ENCODE measurements at places on chromosomes 1 and 21. TPM values are rescaled to one million over a fixed set of nuclear protein-coding genes. Genes with fewer than 3 reads are reported as not detected.
A peak's percentile ranks its signal among the peaks of the same experiment; 100 is the strongest.

The RAP1GAP gene
- total RNA-seq = 0.20 TPM

The SPRR3 gene
- total RNA-seq = not detected

The PIAS3 gene
- total RNA-seq = 50.1 TPM

The BSND gene
- not detected for total RNA-seq

The WNT2B gene
- total RNA-seq = 3.6 TPM

The NTRK1 gene
- total RNA-seq = not detected

The FCGR1A gene
- total RNA-seq = not detected

- no peak overlapping the region for H3K4me3 ChIP-seq
- H3K36me3 ChIP-seq = no peaks in the 10 kb centered on the region
- no peaks in the 10 kb centered on the region for H3K4me1 ChIP-seq
Observed at GRCh38 chr1:190436615-190437014, 41.0 kb downstream of the BRINP3 start.

- H3K36me3 ChIP-seq = no peaks in the 10 kb centered on the region
- DNase-seq = no peak
- no peaks in the 10 kb centered on the region for H3K27me3 ChIP-seq
- H3K27ac ChIP-seq = no peak overlapping the region
- H3K4me3 ChIP-seq = no peak overlapping the region
- H3K4me1 ChIP-seq = no peaks in the 10 kb centered on the region
Observed at GRCh38 chr1:92184632-92185031, 33.1 kb upstream of the C1orf146 start.

- no peaks in the 10 kb centered on the region for H3K27me3 ChIP-seq
- no peaks in the 10 kb centered on the region for H3K4me1 ChIP-seq
- no peak overlapping the region for H3K27ac ChIP-seq
- no peak for DNase-seq
Observed at GRCh38 chr1:190140644-190141043, 337.0 kb downstream of the BRINP3 start.

DNA sequence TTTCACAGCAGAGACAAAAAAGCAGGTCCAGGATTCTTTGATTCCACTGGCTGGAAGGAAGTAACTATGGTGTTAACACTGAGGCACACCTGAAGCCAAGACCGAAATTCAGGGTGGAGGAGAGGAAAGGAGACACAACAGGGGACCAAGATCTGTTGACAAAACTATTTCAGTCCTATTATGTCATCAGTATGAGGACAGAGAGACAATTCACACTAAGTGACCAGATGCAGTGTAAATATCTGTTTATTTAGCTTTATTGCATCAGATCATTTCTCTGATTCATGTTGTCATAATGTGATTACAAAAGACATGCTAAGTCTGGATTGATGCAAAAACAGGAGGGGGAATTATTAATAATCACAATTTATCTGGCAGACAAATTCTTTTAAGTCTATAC lies 118.8 kb downstream of the SIPA1L2 start:
- DNase-seq = no peak
- H3K27me3 ChIP-seq = no peaks in the 10 kb centered on the region
- no peaks in the 10 kb centered on the region for H3K4me1 ChIP-seq
- H3K27ac ChIP-seq = no peak overlapping the region
- no peak overlapping the region for H3K4me3 ChIP-seq
- no peaks in the 10 kb centered on the region for H3K36me3 ChIP-seq

DNA sequence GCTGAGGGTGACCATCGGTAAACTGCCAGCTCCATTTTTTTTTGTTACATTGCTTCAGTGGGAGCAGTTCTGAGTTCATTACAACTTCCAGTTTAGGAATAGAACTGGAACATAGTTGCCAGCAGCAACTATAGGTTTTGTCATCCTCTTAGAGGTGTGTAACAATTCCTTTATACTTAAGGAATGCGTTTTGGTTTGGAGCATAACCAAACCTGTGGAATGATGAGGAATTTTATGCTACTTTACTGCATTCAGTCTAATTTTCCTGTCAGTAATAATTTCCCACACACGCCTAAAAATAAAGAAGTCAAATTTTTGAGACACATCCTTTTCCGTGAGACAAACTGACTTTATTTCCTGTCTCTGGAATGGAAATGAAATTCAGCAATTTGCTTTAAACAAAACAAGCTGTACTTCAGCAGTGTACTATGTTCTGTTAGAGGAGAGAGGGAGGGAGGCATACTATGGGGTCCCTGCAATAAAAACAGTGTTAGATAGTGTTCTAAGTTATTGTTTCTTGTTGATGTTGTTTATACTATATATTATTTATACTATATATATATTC lies 4.8 kb upstream of the AMPD1 start:
- H3K36me3 ChIP-seq = no peaks in the 10 kb centered on the region
- H3K4me1 ChIP-seq = no peaks in the 10 kb centered on the region
- H3K27me3 ChIP-seq = peaks cover 10% of the 10 kb centered on the region
- H3K4me3 ChIP-seq = no peak overlapping the region
- no peak overlapping the region for H3K27ac ChIP-seq
- no peak for DNase-seq

DNA sequence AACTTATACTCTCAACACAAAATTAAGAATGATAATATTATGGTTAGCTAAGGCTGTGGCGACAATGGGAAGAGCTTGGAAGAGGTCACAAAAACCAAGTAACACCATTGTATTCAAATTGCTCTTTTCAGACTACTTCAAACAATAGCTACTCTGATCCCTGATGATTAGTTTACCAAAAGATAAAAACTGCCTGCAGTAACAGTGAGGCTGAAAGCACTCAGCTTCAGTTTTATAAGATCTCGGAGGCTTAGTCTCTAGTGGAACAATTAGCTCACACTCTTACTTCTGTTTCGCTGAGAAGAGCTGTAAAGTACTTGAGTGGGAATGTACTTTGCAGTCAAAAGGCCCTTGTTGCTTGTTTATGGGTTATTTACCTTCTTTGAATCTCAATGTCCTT lies 278.5 kb downstream of the LRRC7 start:
- no peaks in the 10 kb centered on the region for H3K4me1 ChIP-seq
- H3K27ac ChIP-seq = no peak overlapping the region
- peak; percentile 22 for DNase-seq
- no peaks in the 10 kb centered on the region for H3K27me3 ChIP-seq
- H3K36me3 ChIP-seq = no peaks in the 10 kb centered on the region

DNA sequence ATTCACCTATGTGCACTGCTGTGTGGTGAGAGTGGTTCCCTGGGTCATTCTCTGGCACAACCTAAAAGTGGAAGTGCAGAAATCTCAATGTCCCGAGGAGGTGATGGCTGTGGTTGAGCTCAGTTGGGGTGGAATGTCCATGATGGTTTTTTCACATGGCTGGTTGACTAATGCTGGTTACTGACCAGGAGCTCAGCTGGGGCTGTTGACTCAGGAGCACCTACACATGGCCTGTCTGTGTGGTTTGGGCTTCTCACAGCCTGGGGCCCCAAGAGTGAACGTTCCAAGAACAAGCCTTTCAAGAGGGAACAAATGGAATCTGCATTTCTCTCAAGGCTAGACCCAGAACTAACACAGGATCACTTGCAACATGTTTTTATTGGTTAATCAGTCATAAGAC lies 6.4 kb upstream of the KANK4 start:
- no peak overlapping the region for H3K27ac ChIP-seq
- H3K4me1 ChIP-seq = no peaks in the 10 kb centered on the region
- H3K36me3 ChIP-seq = no peaks in the 10 kb centered on the region
- DNase-seq = no peak
- no peaks in the 10 kb centered on the region for H3K27me3 ChIP-seq

DNA sequence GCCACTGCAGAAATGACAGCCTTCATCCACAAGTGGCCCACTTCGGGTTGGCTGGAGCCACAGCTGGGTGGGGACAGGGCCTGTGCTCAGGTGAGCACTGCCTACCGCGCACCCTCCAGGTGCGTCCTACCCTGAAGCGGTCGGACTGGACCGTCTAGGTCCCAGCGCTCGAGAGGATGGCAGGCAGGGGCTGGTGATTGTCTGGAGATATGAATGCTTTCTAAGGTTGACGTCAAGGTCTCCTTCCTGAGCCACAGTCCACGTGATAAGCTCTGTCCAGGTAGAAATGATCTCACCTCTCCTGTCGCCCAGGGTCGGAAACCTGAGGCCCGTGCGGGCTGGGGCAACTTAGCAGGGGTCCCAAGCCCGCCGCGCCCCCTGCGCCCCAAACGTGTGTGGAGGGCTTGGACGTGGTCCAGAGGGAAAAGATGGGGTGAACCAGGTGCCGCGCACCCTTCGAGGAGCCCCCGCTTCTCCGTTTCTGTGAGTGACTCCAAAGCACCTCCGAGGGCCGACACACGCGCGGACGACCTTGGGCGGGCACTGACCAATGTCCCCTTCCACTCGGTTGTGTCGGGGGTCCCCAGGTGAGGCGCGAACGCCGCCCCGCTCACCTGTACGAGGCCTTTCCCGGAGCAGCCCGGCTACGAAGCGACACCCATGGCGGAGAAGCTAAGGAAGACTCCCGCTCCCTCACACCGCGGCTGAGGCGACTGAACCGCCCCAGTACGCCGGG lies 853 bp upstream of the DOP1B start:
- H3K4me3 ChIP-seq = peak overlapping the region; percentile 62
- H3K4me1 ChIP-seq = peaks cover 12% of the 10 kb centered on the region
- H3K27ac ChIP-seq = no peak overlapping the region

DNA sequence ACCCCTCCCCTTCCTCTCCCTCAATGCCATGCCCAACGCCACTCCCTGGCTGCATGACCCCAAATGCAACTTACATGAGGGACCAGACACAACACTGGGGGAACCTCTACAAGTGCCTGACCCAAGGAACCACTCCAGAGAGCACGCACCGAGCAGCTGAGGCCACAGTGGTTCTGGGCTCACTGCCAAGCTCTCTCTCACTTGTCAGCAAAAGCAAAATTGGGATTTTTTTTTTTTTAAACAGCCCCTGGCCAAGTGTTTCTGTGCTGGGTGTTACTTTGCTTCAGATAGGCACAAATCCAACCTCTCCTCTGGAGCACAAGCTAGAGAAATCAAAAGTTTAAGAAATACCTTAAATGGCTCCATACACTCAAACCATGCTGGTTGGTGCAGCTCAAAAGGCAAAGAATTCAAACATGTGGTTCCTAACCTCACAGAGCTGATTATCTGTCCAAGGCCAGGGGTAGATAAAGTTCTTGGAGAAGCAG lies 363.0 kb downstream of the SETD4 start:
- H3K4me3 ChIP-seq = no peak overlapping the region
- peaks cover 30% of the 10 kb centered on the region for H3K27me3 ChIP-seq
- H3K27ac ChIP-seq = no peak overlapping the region
- H3K4me1 ChIP-seq = no peaks in the 10 kb centered on the region
- no peak for DNase-seq

DNA sequence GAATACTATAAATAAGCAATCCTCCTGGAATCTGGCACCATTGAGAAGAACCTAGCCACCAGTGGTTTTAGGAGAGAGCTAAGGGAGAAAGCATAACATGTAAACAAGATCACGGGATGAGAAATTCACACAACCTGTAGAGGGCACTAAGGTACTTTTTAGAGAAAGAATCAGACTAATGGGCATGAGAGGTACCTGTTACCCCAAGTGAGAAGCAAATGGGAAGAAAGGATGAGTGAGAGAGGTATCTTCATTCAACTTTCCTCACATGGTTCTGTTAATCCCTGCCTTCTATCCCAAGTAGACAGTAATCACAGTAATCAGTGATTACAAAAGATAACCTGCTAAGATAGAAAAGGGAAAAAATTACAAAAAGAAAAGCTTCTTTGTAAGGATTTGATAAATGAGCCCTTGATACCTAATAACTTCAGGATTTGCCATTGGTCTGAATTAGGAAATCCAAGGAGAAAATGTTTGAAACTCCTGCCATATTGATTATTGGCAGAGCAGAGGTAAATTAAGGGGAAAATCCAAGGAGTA lies 251.1 kb upstream of the ADGRL2 start:
- no peaks in the 10 kb centered on the region for H3K27me3 ChIP-seq
- H3K4me3 ChIP-seq = no peak overlapping the region
- no peaks in the 10 kb centered on the region for H3K36me3 ChIP-seq
- H3K27ac ChIP-seq = no peak overlapping the region

DNA sequence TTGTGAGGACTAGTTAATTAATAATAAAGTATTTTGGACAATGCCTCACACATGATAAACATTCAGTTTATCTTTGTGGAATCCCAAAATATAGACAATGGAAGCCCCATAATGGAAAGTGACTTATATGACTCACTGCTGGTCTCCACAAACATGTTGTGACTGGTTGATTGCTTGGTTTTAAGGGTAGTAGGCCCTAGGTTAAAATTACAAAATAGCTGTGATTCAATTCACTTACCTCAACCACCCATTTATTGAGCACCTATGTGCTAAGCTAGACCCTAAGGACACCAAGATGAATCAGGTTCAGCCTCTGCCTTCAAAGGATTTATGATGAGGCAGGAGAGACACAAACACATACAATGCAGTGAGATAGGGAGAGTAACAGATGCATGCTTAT lies 42.4 kb downstream of the KANK4 start:
- H3K27ac ChIP-seq = no peak overlapping the region
- no peak overlapping the region for H3K4me3 ChIP-seq
- H3K4me1 ChIP-seq = no peaks in the 10 kb centered on the region
- H3K36me3 ChIP-seq = no peaks in the 10 kb centered on the region

DNA sequence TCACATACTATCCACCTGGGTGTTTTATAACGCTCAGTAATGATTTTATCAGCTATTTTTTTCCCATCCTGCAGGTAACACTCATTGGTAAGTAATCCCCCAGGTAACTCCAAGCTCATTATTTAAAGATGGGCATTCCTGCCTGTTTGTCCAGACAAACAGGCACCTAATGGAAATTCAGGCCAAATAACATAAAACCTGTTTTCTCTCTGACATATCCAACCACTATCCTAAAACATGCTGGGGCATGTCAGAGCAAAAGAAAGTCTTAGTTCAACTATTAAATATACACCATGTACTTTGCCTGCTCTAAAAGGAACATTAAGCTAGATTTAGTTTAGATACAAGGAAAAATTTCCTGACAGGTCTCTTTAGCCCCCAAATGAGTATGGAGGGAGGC lies 987.7 kb downstream of the TTLL7 start:
- no peak overlapping the region for H3K4me3 ChIP-seq
- no peak overlapping the region for H3K27ac ChIP-seq
- no peaks in the 10 kb centered on the region for H3K4me1 ChIP-seq
- DNase-seq = no peak

DNA sequence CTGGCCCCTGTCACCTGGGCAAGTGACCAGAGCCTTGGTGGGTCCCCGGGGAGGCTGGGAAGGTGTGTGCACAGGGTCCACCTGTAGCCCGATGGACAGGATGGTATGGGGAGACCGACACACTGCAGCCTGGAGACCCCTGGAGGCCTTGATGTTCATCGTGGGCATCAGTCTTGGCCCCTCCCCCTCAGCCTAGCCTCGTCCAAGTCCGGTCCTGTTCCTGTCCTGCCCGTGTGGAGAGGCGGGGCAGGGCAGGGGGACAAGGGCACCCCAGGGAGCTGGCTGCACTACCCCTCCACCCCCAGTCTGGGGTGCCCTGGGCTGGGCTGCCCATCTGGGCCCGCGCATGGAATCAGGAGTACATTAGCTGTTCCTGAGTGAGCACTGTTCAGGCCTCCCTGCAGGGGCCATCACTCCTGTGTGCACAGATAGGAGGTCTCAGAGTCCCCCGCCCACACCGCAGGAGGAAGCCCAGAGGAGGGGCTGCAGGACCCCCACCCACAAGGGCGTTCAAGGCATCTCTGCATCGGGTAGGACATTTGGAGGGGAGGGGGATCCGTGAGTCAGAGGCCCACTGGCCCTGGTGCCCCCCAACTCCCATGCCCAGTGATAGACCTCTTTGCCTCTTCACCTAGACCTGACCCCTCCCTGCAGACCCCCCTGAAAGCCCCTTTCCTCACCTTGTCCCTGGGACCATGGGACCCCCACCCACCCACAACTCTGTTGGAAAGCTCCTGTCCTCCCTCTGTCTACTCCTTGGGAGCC lies 63.2 kb downstream of the WNT9A start:
- H3K27ac ChIP-seq = no peak overlapping the region
- H3K4me1 ChIP-seq = no peaks in the 10 kb centered on the region
- DNase-seq = no peak
- H3K27me3 ChIP-seq = peaks cover 4% of the 10 kb centered on the region
- no peak overlapping the region for H3K4me3 ChIP-seq
